Heart right ventricle (tissue), 16 donors: ENCODE measurements at places on chromosomes 7 and 10. TPM values are rescaled to one million over a fixed set of nuclear protein-coding genes. Genes with fewer than 3 reads are reported as not detected.

DNA sequence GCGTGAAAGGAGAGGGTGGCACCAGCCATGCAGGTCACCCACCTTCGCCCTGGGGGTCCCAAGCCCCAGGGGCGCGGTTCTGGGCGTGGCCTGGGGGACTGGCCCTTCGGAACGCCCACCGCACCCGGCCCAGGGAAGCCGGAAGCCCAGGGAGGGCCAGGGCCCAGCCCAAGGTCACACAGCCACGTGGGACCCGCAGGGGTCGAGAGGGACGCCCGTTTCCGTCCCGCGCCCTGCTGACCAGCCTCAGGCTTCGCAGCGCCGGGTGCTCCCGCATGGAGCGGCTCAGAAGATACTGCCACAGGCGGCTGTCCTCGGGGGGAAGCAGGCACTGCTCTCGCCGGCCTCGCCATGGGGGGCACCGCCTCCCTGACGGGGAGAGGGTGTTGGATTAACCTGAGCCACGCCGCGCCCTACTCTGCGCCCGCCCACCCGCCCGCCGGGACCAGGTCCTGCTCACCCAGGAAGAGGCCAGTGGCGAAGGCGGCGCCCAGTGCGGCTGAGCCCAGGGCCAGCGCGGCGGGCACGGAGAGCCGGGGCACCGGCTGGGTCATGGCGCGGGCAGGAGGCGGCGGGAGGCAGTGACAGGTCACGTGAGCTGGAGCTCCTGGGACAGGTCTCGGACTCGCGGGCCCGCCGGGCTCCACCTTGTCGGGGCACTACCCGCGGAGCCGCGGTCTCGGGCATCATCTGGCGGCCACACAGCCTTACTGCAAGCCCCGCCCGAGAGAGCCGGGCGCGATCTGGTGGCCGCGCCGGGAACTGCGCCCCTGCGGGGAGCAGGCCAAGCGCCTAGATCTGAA lies at the start of gene COMTD1:
Gene COMTD1, minus strand, starts transcription at position 583 of the 803 bp plus-strand sequence. Its CDS starts 29 bp downstream, at position 554.
- peaks cover 26% of the 10 kb centered on the region for H3K4me1 ChIP-seq
- peak within 1 kb of the TSS; percentile 92 for H3K4me3 ChIP-seq
- peak within 1 kb of the TSS; percentile 85 for H3K27ac ChIP-seq
- no peaks in the 10 kb centered on the region for H3K27me3 ChIP-seq
- peaks cover 33% of the 10 kb centered on the region for H3K36me3 ChIP-seq
- DNase-seq = peak; percentile 94

DNA sequence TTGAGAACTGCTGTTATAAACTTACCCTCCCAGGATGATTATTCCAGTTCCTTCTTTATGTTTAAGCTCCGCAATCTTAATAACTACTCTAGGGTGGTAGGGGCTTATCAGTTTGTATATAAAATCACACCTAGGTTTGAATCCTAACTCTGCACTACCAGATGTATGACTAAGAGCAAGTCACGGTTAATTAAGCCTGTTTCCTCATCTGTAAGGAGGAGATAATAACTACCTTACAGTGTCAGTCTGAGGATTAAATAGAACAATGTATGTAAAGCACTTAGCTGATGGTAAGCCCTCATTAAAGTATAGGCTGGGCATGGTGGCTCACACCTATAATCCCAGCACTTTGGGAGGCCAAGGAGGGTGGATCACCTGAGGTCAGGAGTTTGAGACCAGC lies 9.2 kb downstream of the DNA2 start:
- H3K4me1 ChIP-seq = no peaks in the 10 kb centered on the region
- no peaks in the 10 kb centered on the region for H3K27me3 ChIP-seq
- DNase-seq = no peak
- no peak overlapping the region for H3K27ac ChIP-seq
- no peak overlapping the region for H3K4me3 ChIP-seq

GRCh38 chr7:129843978-129844840 lies 108.6 kb downstream of the UBE2H start:
- no peaks in the 10 kb centered on the region for H3K27me3 ChIP-seq
- peaks cover under 1% of the 10 kb centered on the region for H3K36me3 ChIP-seq
- H3K4me3 ChIP-seq = no peak overlapping the region
- DNase-seq = no peak
- H3K27ac ChIP-seq = peak overlapping the region; percentile 8
- peaks cover 71% of the 10 kb centered on the region for H3K4me1 ChIP-seq

DNA sequence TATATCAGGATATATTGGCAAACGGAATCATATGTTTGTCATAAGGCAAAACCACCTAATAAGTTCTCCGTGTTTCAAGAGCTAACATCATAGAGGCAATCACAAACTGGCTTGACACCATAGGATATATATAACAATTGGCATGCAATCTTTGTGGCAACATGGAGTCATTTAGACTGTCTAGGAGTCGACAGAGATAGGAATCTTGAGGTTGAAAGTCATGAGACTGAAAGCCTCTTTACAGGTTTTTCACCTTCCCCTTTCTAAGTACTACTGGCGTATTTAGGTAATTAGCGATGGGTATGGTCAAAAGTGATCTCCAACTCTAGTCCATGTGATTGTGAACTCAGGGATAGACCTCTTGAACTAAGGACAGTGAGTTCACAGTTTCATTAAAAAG lies 63.7 kb downstream of the THSD7A start:
- H3K27ac ChIP-seq = no peak overlapping the region
- DNase-seq = no peak
- no peak overlapping the region for H3K4me3 ChIP-seq
- H3K36me3 ChIP-seq = no peaks in the 10 kb centered on the region

DNA sequence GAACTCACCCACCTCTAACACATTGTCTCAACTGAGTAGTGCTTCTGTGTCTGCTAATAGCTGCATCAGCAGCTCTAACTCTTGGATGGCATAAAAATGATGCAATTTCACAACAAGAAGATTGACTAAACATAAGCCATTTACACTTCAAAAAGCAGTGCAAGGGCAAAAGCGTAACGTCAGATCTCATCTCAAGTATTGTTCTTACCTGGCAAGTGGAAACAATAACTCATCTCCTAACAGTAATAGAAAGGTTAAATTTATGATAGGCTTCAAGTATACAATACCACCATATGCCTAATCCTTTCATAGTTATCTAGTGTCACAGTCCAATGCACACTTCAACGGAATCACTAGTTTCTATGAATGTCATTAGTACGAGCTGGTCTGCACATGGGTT lies 14.8 kb downstream of the TPK1 start:
- DNase-seq = no peak

GRCh38 chr10:128062331-128062880 lies 63.8 kb downstream of the MKI67 start:
- H3K4me3 ChIP-seq = no peak overlapping the region
- H3K36me3 ChIP-seq = no peaks in the 10 kb centered on the region
- no peak for DNase-seq

CNPY1 gene
- not detected for total RNA-seq

AUTS2 gene
- 8.6 TPM for total RNA-seq

ANKRD1 gene
- total RNA-seq = 3,160 TPM

SLC29A3 gene
- 0.92 TPM for total RNA-seq

PSD gene
- not detected for total RNA-seq

ASIC3 gene
- 3.3 TPM for total RNA-seq

ZNF487 gene
- 3.1 TPM for total RNA-seq

PCLO gene
- 10.8 TPM for total RNA-seq

MACC1 gene
- total RNA-seq = 0.79 TPM
